ENCODE measurements at places on chromosomes 3 and 15. TPM values are rescaled to one million over a fixed set of nuclear protein-coding genes. Genes with fewer than 3 reads are reported as not detected.

GRCh38 chr3:5576277-5577011, 388.9 kb downstream of the EDEM1 start:
- H3K36me3 ChIP-seq, result no peaks in the 10 kb centered on the region
- no peaks in the 10 kb centered on the region for H3K27me3 ChIP-seq
- no peak overlapping the region for H3K27ac ChIP-seq
- no peaks in the 10 kb centered on the region for H3K4me1 ChIP-seq
- no peak overlapping the region for H3K4me3 ChIP-seq
- DNase-seq, result no peak

- no peak overlapping the region for H3K27ac ChIP-seq
- H3K36me3 ChIP-seq, result no peaks in the 10 kb centered on the region
Measured at GRCh38 chr3:127404221-127405009, 116.6 kb upstream of the PRR20G start.

DNA sequence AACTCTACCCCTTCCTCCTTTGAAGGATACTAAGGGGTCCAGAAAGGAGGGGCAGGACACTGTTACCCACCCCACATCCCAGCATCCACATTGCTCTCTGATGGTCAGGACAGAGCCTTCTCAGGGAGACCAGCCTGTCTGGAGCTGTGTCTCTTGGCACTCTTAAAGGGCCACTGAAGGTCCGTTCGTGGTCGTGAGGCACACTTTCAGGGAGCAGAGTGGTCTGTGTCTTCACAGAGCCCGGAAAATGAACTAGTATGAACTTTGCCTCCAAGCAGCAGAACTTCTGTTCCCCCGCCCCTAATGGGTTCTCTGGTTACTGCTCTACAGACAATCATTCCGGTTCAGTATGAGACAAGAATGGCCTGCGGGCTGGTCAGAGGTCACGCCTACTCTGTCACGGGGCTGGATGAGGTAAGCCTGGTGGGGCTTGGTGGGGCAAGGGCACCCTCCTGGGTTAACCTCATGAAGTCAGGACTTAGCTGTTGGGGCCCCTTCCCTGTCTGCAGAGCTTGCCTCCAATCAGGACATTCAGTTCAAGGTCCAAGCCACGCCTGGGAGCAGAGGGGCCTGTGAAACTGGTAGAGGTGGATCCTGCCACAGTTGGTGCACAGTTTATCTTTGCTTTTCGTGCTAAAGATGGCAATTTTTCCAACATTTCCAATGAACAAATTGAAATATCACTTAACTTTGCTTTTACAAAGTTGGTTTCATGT, 33.2 kb downstream of the CAPN3 start:
- peaks cover 23% of the 10 kb centered on the region for H3K36me3 ChIP-seq
- no peak overlapping the region for H3K4me3 ChIP-seq
- no peak overlapping the region for H3K27ac ChIP-seq
- H3K27me3 ChIP-seq, result no peaks in the 10 kb centered on the region
- DNase-seq, result no peak
- H3K4me1 ChIP-seq, result peaks cover 6% of the 10 kb centered on the region

KNG1 gene
- not detected for total RNA-seq

DNA sequence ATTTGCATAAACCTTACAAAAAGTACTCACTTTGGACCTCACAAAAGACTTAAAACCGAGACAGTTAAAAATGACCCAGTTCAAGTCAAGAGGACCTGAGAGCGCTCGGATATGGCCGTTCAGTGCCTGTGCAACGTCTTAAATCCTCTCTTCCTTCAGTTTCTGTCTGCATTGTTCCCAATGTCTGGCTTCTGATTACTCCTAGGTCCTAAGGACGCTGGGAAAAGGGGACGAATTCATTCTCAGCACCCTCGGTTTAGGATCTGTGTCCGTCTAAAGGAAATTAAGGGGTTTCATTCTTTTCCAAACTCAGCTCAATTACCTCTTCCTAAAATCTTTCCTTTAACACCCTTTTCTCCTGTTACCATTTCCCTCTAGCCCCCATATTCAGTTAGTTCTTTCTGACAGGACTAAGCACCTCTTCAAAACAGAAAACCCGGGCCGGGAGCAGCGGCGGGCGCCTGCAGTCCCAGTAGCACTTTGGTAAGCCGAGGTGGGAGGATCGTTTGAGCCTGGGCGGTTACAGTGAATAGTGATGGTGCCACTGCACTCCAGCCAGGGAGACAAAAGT, 970 bp downstream of the DPPA4 start:
- peak overlapping the region; percentile 34 for H3K4me3 ChIP-seq
- H3K27me3 ChIP-seq, result peaks cover 19% of the 10 kb centered on the region
- H3K36me3 ChIP-seq, result no peaks in the 10 kb centered on the region
- DNase-seq, result no peak

DNA sequence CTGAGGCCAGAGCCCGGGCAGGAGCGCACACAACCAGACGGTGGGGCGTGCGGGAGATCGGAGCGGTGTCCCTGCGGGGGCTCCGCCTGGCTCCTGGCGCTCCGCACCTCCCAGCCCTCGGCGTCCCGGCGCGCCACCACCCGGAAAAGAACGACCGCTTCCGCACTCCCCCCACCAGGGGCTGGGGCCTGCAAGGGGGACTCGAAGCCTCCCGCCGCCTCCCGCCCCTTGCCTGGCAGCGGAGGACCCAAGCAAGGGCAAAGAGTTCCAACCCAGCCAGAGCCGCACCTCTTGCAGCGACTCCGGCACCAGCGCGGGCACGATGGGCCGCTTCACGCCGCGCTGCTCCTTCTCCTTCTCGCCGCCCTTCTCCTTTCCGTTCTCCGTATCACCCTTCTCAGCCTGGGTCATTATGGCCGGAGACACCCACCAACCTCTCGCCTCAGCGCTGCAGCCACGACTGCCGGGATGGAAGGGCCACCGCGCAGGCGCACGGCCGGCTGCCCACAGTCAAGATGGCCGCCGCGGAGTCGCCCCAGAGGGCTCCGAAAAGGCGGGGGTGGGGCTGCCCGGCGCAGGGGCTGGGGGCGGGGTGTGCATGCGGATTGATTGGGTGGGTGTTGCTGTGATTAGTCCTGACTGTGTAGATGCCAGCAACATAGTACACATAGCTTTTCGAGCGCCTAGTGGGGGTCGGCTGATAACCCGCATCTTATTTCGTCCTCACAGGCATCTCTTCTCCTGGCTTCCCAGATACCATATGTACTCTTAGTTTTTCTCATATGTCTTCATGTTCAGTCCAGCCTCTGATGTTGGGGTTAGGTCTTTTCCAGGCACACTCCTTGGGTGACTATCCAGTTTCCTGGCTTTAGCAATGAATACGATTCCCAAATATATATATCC, at the start of gene ACTR8:
TSS of gene ACTR8 (minus strand) at position 462 of the 903 bp plus-strand sequence. CDS start at position 411, 51 bp downstream.
- peak; percentile 87 for DNase-seq
- H3K27me3 ChIP-seq, result no peaks in the 10 kb centered on the region
- peaks cover 13% of the 10 kb centered on the region for H3K4me1 ChIP-seq
- H3K27ac ChIP-seq, result peak within 1 kb of the TSS; percentile 89

PLA2G4E gene
- 1.1 TPM for total RNA-seq

SPTSSB gene
- not detected for total RNA-seq

ITGA11 gene
- total RNA-seq, result 2.7 TPM

DNA sequence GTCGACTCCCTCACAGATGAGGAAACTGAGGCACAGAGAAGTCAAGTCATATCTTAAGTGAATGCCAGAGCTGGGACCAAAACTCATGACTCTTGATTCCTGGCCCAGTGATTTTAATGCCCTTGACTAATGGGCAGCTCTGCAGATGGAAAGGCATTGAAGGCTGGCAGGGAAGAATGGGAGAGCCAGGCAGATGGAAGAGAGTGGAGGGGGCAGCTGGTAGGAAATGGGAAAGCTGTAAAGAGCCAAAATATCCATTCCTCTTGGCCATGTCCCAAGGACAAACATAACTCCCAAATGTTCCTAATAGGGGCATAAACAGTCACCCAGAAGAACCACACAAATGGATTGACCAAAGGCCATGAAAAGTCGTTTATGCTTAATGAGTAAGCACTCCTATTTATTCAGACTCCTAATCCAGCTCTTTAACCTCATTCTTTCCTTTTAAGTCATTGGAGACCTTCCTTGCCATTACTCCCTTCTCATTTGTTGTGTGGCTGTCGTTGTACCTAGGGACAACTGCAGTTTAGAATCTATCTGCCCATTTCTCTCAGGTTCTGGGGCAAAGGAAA, 330.5 kb upstream of the ROPN1 start:
- H3K4me3 ChIP-seq, result no peak overlapping the region
- DNase-seq, result no peak
- no peak overlapping the region for H3K27ac ChIP-seq
- no peaks in the 10 kb centered on the region for H3K27me3 ChIP-seq

DNA sequence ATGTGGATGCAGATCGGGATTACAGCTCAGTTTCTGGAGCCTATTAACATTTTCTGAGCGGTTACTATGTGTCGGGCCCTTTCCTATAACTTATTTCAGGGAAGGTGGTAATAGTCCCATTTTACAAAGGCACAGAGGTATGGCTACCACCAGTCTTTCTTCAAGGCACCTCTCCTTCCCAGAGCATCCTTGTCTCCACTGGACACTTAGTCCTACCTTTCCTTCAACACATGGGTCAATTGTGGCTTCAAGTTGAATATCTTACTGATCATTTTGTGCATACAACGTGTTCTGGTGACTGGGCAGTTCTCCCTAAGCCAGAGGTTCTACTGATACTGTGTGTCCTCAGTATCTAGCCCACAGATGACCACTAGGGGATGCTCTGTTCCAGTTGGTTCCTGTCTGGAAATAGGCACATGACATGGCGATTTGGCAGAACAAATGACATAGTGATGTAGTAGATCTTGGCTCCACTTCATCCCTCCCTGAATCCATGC, 60.7 kb upstream of the CMTM8 start:
- DNase-seq, result no peak
- H3K4me1 ChIP-seq, result peaks cover 12% of the 10 kb centered on the region
- H3K27me3 ChIP-seq, result no peaks in the 10 kb centered on the region
- H3K4me3 ChIP-seq, result no peak overlapping the region
- no peak overlapping the region for H3K27ac ChIP-seq

GRCh38 chr15:68997930-68998777, 16.3 kb upstream of the NOX5 start:
- no peaks in the 10 kb centered on the region for H3K4me1 ChIP-seq
- H3K27me3 ChIP-seq, result no peaks in the 10 kb centered on the region
- DNase-seq, result no peak
- H3K27ac ChIP-seq, result no peak overlapping the region

GRCh38 chr3:81484520-81484919, 276.9 kb downstream of the GBE1 start:
- no peak overlapping the region for H3K27ac ChIP-seq
- H3K36me3 ChIP-seq, result no peaks in the 10 kb centered on the region

ADGRG7 gene
- not detected for total RNA-seq

DNA sequence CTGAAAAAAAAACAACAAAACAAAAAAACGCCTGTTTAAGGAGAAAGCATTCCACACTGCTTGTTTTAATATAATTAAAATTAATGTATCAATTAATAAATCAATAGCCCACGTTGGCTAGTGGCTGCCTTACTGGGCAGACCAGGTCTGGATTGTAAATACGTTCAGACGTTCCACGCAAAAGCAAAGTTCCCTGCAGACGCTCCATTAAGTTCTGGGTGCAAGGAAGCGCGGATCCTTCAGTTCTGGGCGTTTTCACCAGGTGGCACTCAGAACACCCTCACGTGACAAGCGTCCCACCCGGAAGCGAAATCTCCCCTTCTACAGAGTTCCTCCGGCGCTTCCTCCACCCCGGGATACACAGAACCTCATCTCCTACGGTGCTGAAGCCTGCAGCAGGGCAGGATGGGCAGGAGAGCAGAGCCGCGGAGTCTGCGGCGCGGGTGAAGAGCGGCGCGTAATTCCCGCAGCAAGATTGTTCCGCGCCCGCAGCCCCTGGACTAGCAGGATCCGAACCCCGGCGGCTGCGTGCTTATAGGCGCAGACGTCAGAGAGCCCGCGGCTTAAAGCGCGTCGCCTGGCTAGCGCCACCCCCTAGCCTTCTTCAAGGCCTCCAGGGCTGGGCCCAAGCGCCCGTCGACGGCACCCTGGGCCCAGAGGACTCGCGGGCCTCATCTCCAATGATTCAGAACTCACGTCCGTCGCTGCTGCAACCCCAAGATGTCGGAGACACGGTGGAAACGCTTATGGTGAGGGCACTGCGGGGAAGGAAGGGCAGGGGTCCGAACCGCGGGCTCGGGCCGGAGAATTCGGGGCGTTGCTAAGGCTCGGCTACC, at the start of gene SLC25A38:
TSS of gene SLC25A38 (plus strand) at position 326 of the 836 bp plus-strand sequence. CDS start at position 681, 355 bp downstream.
- H3K4me1 ChIP-seq, result peaks cover 28% of the 10 kb centered on the region
- peak; percentile 92 for DNase-seq
- H3K27me3 ChIP-seq, result no peaks in the 10 kb centered on the region
- H3K27ac ChIP-seq, result peak within 1 kb of the TSS; percentile 99

GRCh38 chr3:66055289-66055688, 16.6 kb upstream of the MAGI1 start:
- DNase-seq, result no peak
- H3K36me3 ChIP-seq, result no peaks in the 10 kb centered on the region
- peaks cover 7% of the 10 kb centered on the region for H3K4me1 ChIP-seq
- H3K27me3 ChIP-seq, result no peaks in the 10 kb centered on the region
- no peak overlapping the region for H3K4me3 ChIP-seq

DNA sequence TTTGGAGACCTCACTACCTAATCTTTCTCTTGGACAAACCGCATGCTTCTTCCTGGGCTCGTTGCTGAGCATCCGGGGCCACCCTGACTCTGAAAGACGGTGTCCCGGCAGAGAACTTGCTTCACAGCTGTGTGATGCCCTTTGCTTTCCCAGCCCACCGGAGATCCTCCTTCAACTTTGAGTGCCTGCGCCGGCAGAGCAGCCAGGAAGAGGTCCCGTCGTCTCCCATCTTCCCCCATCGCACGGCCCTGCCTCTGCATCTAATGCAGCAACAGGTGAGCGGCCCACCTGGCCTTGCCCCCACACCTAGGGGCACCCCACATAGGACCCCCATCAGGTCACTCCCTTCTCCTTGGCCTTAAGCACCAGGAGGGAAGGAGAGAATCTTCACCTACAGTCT, 37.7 kb downstream of the CHDH start:
- no peak overlapping the region for H3K27ac ChIP-seq
- H3K36me3 ChIP-seq, result peaks cover 13% of the 10 kb centered on the region
- DNase-seq, result no peak
- no peaks in the 10 kb centered on the region for H3K4me1 ChIP-seq

GRCh38 chr3:2311022-2311421, 212.4 kb downstream of the CNTN4 start:
- H3K36me3 ChIP-seq, result no peaks in the 10 kb centered on the region
- no peaks in the 10 kb centered on the region for H3K27me3 ChIP-seq
- H3K4me3 ChIP-seq, result no peak overlapping the region
- H3K27ac ChIP-seq, result no peak overlapping the region

Measured in lower lobe of right lung (tissue), 2 donors.